Keratinocyte (primary cell): ENCODE measurements at places on chromosomes 5 and 9. TPM values are rescaled to one million over a fixed set of nuclear protein-coding genes. Genes with fewer than 3 reads are reported as not detected.

DNA sequence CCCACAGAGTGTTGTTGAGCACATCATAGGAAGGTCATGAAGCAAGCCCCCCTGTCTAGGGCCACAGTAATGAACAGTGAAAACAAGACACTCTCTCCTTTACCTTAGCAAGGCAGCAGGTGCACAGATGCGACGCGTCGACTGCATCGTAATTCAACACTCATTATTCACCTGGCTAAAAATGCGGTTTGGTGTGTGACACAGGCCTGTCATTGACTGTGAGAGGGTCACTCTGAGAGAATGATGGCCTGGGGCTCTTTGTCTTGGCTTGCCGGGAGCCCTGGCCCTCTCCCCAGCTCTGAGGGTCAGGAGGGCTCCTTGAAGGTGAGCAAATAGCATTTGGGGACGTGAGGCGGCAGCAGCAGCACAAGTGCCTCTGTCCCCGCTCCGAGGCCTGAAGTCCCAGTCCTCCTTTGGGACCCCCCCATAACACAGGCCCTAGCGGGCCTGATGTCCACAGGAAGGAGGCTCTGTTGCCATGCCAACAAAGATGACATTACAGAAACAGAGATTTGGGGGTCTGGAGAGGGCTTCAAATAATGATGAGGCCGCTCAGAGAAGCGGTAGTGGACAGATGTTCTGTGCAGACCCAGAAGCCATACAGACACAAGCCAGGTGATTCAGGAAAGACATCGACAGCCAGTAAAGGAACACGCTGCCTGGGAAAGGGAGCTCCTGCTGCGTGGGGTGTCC, 46.7 kb downstream of the SHB start:
- no peak for DNase-seq

DNA sequence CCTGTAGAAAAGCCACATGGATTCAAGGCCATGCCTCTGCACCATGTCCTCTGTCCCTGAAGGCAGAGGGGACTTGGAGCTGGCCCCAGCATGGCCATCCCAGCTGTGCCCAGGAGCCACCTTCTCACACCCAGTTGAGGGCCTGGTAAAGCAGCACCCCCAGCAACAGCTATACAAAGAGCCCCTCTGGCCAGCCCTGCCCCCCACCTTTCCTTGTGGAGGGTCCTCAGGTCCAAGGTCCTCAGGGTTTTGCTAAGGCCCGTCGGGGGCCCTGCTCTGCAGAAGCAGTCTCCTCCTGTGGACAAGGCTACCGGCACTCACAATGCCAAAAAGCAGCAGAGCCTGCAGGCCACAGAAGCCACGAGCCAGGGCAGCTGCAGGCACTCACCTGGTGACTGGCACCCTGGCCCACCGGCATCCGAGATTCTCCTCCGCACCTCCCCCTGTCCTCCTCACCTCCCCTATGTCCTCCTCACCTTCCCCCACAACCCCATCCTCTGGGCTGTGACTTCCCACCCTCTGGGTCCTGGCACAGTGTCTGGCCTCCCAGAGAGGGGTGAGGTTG, 39.9 kb upstream of the LPCAT1 start:
- no peak for DNase-seq

DNA sequence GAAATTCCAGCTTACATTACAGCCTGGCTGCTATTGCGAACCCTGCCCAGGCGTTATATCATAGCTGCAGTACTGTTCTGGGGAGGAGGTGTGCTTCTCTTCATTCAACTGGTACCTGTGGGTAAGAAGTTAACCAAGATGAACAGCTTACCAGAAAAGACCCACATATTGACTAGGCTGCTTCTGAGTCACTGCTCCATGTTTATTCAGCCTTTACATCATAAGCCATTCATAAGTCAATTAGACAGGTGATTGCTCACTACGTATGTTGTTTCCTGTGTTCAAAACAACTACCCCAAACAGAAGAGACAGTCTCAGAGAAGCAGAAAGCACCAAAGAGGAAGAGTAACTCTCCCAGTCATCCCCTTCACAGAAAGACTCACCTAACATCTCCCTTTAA, 34.7 kb upstream of the SLC22A5 start:
- DNase-seq = no peak

DNA sequence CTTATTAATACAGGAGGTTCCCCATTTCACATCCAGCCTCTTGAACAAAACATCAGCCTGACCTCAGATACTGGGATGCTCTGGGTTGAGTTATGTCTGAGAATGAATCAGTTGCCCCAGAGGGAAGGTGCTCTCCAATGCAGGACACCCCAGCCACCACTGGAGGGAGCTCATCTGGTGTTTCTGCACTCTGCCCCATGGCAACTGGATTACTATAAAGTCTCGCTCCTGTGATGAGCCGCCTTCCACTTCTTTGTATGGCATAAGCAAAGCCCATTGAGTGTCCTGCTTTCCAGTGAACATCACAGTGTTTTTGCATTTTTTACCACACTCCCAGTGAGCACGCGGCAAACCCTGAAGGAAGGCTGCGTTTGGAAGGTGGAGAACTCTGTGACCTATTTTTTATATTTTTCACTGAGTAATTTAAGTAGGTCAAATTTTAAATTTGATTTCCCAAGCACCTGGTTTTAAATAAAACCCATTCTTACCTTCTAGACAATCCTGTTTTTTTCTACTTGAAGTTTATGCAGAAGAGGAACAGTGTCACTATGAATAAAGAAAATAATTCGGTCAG, 176.9 kb upstream of the WWC1 start:
- DNase-seq = peak; percentile 25

PCDHB6 gene
- polyA plus RNA-seq = 0.03 to 0.08 TPM (median 0.05 TPM) in 3 replicates

FAM221B gene
- not detected in 3 replicates for polyA plus RNA-seq
